ENCODE measurements at places on chromosomes 11 and 22.

- DNase-seq = no peak
Observed at GRCh38 chr22:19331474-19331873, 40.0 kb upstream of the CLTCL1 start.

- DNase-seq = no peak
Observed at GRCh38 chr22:18062421-18062820, 15.4 kb upstream of the PEX26 start.

GRCh38 chr11:40602866-40603552 is 856.4 kb downstream of the LRRC4C start:
- no peak for DNase-seq

GRCh38 chr22:49381595-49382450 is 445.9 kb downstream of the BRD1 start:
- no peak for DNase-seq

DNA sequence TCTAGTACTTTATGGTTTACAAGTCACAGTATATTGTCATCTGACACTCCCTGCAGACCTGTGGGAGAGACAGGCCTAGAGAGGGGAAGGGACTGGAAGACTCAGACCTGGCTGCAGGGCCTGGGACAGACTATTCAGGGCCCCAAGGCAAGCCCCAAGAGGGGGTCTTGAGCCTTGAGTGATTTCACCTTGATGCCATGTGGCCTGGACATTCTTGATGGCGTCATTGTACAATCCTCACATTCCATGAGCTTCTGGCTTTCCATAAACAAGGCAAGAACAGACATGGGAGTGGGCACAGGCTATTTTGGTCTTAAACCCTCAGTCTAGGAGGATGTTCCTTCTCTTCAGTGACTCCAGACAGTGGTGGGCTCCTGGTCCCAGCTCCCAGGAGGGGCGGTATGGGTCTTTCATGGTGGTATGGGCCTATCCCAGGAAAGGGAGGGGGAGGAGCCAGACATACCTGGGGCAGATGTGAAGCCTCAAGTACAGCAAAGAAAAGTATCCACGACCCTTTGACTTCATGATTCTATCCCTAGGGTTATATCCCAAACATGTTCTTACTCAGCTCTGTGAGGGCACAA is 1.8 kb upstream of the TBC1D10A start:
- DNase-seq = no peak

- DNase-seq = peak; percentile 41
Observed at GRCh38 chr11:17504330-17505107, 27.9 kb upstream of the ABCC8 start.

- no peak for DNase-seq
Observed at GRCh38 chr22:45154383-45154782, 9.3 kb upstream of the NUP50 start.

DNA sequence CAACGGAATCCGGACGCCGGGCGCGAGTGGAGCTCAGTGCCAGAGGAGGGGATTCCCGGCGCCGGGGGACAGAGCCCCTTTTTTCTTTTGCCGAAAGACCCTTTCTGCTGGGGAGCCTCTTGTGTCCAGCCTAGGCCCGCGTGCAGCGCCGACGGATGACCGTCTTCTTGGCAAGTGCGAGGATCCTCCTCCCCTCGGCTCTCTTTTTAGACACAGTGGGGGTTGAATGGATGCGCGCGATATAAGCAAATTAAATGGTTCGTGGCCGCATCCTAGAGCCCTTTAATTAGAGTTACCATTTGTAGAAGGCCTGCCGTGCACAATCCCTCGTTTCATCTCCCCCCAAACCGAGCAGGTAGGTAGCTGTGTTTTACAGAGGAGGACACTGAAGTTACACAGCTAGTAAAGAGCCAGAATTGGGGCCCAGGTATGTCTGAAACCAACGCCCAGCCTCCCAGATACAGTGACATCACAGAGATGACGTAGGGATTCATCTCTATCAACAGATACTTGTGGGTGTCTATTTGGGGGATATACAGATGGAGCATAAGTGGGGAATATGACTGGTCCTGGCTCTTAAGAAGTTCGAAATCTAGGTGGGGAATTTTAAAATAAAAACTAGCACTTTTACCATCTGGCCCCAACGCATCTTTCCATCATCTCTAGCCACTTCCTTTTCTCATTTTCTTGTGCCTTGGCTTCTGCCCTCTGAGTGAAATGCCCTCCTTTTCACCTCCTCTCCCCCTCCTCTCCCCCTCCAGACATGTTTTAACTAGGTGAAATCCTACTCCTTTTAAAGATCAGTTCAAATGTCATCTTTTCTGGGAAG is 875 bp downstream of the TCP11L1 start:
- DNase-seq = no peak

- no peak for DNase-seq
Observed at GRCh38 chr22:49423125-49423650, 404.5 kb downstream of the BRD1 start.

DNA sequence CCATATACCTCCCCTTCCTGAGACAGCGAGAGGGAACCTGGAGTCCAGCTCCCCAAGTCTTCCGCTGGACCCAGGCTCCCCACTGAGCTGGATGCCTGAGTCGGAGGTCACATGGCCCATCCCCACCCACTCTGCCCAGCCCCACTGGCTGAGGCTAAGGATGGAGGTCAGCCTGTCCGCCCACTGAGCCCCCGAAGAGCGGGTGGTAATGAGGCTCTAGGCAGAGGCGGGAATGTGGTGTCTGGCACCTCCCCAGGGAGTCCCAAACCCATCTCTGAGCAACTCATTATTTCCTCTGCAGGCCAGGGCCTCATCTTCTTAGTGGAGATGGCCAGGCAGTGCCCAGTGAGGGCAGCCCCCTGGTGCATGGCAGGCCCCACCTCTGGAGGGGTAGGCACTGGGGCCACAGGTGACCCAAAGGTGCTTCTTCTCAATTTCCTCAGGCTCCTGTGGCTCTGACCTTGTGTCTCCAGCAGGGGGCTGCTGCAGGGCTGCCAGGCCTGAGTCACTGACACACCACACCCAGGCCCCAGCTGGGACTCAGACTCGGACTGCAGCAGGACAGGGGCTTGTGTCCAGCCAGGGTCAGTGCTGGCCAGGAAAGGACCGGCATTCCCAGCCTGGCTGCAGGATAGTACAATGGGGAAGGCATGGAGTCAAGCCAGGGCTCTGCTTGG is 10.2 kb upstream of the PDE2A start:
- DNase-seq = no peak
